Smooth muscle cell of the pulmonary artery (primary cell): ENCODE measurements at places on chromosomes 4 and X. TPM values are rescaled to one million over a fixed set of nuclear protein-coding genes. Genes with fewer than 3 reads are reported as not detected.

ZXDA gene
- total RNA-seq: 6.0 and 6.9 TPM in 2 replicates

TMEM255A gene
- total RNA-seq: 0.07 TPM in 1 of 2 replicates, not detected in the other

UPF3B gene
- 1.0 and 1.5 TPM in 2 replicates for total RNA-seq

NPY1R gene
- 5.5 and 33.2 TPM in 2 replicates for total RNA-seq

ENPP6 gene
- not detected in 2 replicates for total RNA-seq

APEX2 gene
- 5.6 and 5.8 TPM in 2 replicates for total RNA-seq

SUPT20HL2 gene
- total RNA-seq: not detected in 2 replicates

TRPC5OS gene
- not detected in 2 replicates for total RNA-seq

RAB41 gene
- total RNA-seq: not detected in 2 replicates

RBMX gene
- 89.8 and 104 TPM in 2 replicates for total RNA-seq

FATE1 gene
- not detected in 2 replicates for total RNA-seq

F9 gene
- not detected in 2 replicates for total RNA-seq

PROM1 gene
- total RNA-seq: 0.10 and 0.13 TPM in 2 replicates

FAT1 gene
- total RNA-seq: 538 and 677 TPM in 2 replicates

PGRMC1 gene
- 107 and 156 TPM in 2 replicates for total RNA-seq

SYP gene
- 0.52 and 0.59 TPM in 2 replicates for total RNA-seq
